Astrocyte (in vitro differentiated cells and primary cell): ENCODE measurements at places on chromosomes 6 and 20. TPM values are rescaled to one million over a fixed set of nuclear protein-coding genes. Genes with fewer than 3 reads are reported as not detected.

Gene MBOAT1
- 4.8 and 6.4 TPM in 2 replicates for total RNA-seq

- no peak overlapping the region for H3K4me3 ChIP-seq
- DNase-seq, result no peak
- H3K36me3 ChIP-seq, result no peaks in the 10 kb centered on the region
- H3K27me3 ChIP-seq, result no peaks in the 10 kb centered on the region
Measured at GRCh38 chr20:10342152-10342551, 91.9 kb downstream of the MKKS start.

GRCh38 chr6:130466748-130467061 is 100.9 kb downstream of the TMEM200A start:
- H3K27me3 ChIP-seq, result no peaks in the 10 kb centered on the region
- DNase-seq, result peak; percentile 50
- H3K4me3 ChIP-seq, result no peak overlapping the region
- no peaks in the 10 kb centered on the region for H3K36me3 ChIP-seq

- no peak overlapping the region for H3K4me3 ChIP-seq
- H3K4me1 ChIP-seq, result peaks cover 34% of the 10 kb centered on the region
- H3K36me3 ChIP-seq, result no peaks in the 10 kb centered on the region
- H3K27ac ChIP-seq, result peak overlapping the region; percentile 84
- no peaks in the 10 kb centered on the region for H3K27me3 ChIP-seq
- peak; percentile 98 for DNase-seq
Measured at GRCh38 chr6:106159531-106159940, 73.4 kb downstream of the PRDM1 start.

Gene MATN4
- 0.19 and 0.20 TPM in 2 replicates for total RNA-seq
